ENCODE measurements at places on chromosomes 7 and 10. TPM values are rescaled to one million over a fixed set of nuclear protein-coding genes. Genes with fewer than 3 reads are reported as not detected.

- DNase-seq: no peak
Measured at GRCh38 chr7:78224923-78225322, 426.4 kb downstream of the PHTF2 start.

- no peak for DNase-seq
Measured at GRCh38 chr7:17654940-17655339, 285.4 kb downstream of the SNX13 start.

DNA sequence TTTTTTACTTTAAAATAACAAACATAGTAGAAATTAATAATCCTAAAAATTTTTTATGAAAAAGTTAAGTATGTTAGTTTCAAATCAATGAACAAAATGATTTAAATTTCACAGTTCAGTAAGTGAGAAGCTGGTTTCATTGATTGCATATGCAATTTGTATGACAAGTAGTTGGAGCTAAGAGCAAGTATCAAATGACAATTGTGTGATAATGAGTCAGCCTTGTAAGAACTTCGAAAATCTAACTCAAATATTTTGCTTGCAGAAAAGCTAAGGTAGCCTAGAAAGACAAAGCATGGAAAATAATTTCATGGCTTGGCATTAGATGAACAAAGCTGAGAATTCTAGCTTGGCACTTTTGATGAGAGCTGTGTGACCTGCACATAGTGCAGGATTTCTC lies 111.5 kb downstream of the HDAC9 start:
- no peak for DNase-seq

Gene PLAU
- 29.1 TPM for total RNA-seq
